Activated effector memory CD4-positive, alpha-beta T cell treated with Interleukin-2 at 50 U/mL for 16 hours (primary cell): ENCODE measurements at places on chromosomes 2 and 18.

DNA sequence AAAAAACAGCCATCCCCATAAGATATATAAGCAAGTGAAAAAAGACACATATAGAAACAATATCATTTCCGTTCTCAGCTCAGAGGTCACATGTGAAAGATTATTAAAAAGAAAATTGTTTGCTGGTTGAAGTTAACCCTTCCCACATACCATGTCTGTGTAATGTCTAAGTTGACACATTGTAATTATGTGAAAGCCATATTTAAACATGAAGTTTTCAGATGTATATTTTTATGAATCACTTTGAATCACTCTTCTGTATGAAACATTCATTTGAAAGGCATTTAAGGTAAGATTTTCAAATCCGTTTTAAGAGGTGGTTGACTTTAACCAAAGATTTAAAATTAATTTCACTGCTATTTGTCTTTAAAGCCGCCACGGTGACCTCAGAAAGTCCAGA lies 441.9 kb downstream of the RND3 start:
- no peak for DNase-seq

GRCh38 chr2:218293715-218294429 lies 1.6 kb upstream of the TMBIM1 start:
- no peak for DNase-seq

GRCh38 chr2:18200771-18201170 lies 322.3 kb downstream of the KCNS3 start:
- no peak for DNase-seq

- DNase-seq = no peak
Observed at GRCh38 chr2:54479424-54479823, 23.3 kb downstream of the SPTBN1 start.

GRCh38 chr2:15159751-15160177 lies 401.4 kb downstream of the NBAS start:
- no peak for DNase-seq

DNA sequence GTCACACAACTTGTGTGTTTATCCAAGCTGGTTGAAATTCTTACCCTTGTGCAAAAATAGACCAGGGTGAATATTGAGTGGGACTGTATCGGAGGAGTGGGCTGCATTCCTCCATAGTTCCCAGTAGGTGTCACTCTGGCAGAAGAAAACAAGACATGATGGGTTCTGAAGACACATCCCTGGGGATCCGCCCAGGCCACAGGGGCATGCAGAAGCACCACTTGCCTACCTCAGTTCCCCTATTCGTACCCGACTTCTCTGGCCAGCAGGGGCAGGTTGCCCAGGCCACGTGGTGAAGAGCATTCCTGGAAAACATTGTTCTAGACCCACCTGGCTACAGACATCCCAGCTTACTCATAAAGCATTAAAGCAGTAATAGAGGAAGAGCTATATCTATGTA lies 168.2 kb downstream of the FAM210A start:
- no peak for DNase-seq

GRCh38 chr2:177669625-177670330 lies 277.2 kb downstream of the AGPS start:
- no peak for DNase-seq

DNA sequence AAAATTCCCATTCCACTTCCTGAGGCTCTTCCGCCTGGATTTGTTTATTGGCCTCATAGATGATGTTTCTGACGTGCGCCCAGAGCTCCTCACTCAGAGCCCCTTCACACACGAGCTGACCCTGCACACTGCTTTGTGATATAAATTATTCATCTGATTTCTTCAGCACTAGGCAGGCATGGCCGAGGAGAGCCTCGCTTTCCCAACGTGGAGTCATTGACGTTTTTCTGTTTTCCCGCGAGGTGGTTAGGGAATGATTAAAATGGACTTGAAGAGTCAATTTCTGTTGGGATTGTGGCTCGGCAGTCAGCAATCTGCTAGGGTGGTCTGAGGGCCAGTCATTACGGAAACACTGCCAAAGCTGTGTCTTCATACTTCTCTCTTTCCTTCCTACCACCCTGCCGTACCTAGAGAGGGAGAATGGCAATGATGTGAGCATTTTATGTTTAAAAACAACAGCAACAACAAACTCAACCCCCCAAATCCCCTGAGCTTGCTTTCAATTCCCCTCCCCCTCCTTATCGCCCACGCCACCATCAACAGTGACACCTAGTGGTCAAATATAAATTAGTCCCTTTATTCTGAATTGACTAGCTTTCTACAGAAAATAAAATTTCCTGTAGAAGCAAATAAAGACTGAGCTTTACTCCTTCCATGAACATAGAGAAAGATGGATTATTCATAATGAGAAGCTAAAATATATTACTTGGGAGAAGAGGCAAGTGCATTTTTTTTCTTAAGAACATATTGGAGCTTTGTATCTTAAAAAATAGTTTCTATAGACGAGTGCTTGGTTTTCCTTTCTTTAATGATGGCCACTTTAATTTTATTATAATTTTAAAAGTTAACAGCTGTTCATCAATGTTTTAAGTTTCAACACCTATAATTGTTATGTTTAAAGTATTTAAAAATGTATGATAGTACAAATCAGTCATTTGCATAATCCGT lies 285.1 kb downstream of the MTX2 start:
- DNase-seq = no peak

DNA sequence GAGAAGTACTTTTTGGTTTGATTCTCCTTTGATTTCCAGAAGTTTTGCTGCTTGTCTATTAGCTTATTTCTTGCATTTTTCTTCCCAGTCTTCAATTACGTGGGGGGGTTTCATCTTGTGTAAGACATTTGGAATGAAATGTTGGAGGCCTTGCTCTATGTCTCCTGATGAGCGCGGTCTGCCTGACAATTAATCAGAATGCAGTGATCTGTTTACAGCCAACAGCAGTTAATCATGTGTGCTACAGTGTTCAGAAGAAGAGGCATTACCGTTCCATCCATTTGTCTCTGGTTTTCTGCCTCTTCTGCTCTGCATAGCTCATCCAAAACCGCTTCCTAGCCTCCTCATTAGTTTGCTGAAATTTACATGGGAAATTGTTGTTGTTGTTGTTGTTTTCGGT lies 134.4 kb upstream of the ST6GAL2 start:
- no peak for DNase-seq

- DNase-seq = no peak
Observed at GRCh38 chr2:239306274-239307220, 94.3 kb downstream of the HDAC4 start.

GRCh38 chr2:237475704-237476141 lies 11.3 kb upstream of the MLPH start:
- DNase-seq = no peak
